ENCODE measurements at places on chromosomes 13 and 19. TPM values are rescaled to one million over a fixed set of nuclear protein-coding genes. Genes with fewer than 3 reads are reported as not detected.

GRCh38 chr13:101829484-101829883 is 377.0 kb downstream of the ITGBL1 start:
- DNase-seq, result no peak
- H3K4me1 ChIP-seq, result no peaks in the 10 kb centered on the region
- peaks cover 51% of the 10 kb centered on the region for H3K27me3 ChIP-seq
- H3K4me3 ChIP-seq, result no peak overlapping the region
- no peaks in the 10 kb centered on the region for H3K36me3 ChIP-seq

DNA sequence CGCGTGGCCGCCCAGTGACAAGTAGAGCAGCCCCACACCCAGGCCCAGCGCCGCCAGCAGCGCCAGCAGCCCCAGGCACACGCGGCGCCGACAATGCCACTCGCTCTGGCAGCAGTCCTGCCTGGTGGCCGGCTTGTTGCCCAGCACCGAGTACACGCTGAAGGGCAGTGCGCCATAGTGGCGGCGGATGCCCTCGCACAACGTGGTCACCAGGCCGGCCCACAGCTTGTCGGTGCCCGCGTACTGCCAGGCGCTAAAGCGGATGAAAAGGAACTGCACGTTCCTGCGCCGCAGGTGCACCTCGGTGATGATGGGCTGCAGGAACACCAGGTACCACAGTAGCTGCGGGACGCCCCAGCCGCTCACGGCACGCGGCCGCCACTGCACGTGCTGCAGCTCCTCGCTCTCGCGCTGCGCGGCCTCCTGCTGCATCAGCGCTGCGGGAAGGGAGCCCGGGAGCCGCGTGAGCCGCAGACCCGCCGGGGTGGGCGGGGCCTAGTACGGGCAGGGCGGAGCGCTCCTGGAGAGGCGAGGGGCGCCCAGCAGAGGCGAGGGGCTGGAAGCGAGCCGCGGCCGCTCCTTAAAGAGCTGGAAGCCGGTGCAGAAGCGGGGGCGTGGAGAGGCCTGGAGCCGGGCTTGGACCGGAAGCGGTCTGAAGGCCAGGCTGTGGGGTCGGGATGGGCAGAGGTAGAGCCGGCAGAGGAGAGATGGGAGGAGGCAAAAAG is 7.3 kb downstream of the NKPD1 start:
- no peak overlapping the region for H3K4me3 ChIP-seq
- no peaks in the 10 kb centered on the region for H3K36me3 ChIP-seq
- no peak for DNase-seq
- H3K27me3 ChIP-seq, result no peaks in the 10 kb centered on the region
- H3K27ac ChIP-seq, result no peak overlapping the region
- peaks cover 47% of the 10 kb centered on the region for H3K4me1 ChIP-seq

- no peak for DNase-seq
- no peaks in the 10 kb centered on the region for H3K36me3 ChIP-seq
- no peaks in the 10 kb centered on the region for H3K27me3 ChIP-seq
- H3K27ac ChIP-seq, result no peak overlapping the region
These were observed 320.1 kb upstream of the SLC10A2 start for GRCh38 chr13:103386341-103386740.

DNA sequence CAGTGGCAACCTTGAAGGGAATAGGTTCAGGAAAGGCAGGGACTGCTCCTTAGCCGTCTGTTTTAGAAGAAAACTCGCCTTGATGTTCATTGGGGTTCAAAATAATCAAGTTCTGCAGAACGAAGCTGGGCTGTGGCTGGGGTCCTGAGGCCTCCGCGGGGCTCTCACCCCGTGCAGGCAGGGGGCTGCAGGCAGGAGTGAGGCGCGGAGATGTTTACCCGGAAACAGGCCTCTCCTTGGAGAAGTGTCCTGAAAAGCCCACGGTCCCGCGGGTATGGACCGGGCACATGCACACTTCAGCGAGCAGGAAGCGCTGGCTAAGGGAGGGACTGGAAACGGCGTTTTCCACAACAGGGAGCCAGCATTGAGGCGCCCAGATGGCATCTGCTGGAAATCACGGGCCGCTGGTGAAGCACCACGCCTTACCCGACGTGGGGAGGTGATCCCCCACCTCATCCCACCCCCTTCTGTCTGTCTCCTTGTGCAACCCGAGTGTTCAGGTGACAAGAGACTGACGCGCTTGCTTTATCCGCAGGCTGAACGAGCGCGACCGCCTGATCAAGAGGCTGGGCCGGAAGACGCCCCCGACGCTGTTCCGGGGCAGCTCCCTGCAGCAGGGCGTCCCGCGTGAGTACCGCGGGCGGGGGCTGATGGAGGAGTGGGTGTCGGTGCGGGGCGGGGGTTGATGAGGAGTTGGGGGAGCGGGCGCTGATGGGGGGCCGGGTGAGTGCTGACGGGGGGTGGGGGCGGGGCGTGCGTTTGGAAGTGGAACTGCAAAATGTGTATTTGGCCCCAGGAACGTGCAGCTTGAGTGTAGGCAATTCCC is 39.6 kb downstream of the SHISA2 start:
- no peak overlapping the region for H3K27ac ChIP-seq
- H3K27me3 ChIP-seq, result peaks cover 68% of the 10 kb centered on the region
- no peak for DNase-seq
- H3K4me1 ChIP-seq, result no peaks in the 10 kb centered on the region
- H3K36me3 ChIP-seq, result no peaks in the 10 kb centered on the region

DNA sequence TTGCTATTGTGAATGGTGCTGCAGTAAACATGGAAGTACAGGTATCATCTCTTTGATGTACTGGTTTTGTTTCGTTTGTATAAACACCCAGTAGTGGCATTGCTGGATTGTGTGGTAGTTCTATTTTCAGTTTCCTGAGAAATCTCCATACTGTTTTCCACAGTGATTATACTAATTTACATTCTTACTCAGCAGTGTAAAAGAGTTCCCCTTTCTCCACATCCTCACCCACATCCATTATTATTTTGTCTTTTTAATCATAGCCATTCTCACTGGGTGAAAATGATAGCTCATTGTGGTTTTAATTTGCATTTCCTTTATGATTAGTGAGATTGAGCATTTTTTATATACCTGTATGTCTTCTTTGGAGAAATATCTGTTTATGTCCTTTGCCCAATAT is 62.3 kb upstream of the PARP4 start:
- no peak overlapping the region for H3K27ac ChIP-seq
- no peaks in the 10 kb centered on the region for H3K36me3 ChIP-seq
- no peak overlapping the region for H3K4me3 ChIP-seq
- no peaks in the 10 kb centered on the region for H3K27me3 ChIP-seq
- no peak for DNase-seq
- no peaks in the 10 kb centered on the region for H3K4me1 ChIP-seq

- no peak for DNase-seq
- H3K27ac ChIP-seq, result no peak overlapping the region
- no peaks in the 10 kb centered on the region for H3K36me3 ChIP-seq
- no peak overlapping the region for H3K4me3 ChIP-seq
- peaks cover 33% of the 10 kb centered on the region for H3K4me1 ChIP-seq
These were observed 193.4 kb downstream of the RGCC start for GRCh38 chr13:41650706-41651105.

DNA sequence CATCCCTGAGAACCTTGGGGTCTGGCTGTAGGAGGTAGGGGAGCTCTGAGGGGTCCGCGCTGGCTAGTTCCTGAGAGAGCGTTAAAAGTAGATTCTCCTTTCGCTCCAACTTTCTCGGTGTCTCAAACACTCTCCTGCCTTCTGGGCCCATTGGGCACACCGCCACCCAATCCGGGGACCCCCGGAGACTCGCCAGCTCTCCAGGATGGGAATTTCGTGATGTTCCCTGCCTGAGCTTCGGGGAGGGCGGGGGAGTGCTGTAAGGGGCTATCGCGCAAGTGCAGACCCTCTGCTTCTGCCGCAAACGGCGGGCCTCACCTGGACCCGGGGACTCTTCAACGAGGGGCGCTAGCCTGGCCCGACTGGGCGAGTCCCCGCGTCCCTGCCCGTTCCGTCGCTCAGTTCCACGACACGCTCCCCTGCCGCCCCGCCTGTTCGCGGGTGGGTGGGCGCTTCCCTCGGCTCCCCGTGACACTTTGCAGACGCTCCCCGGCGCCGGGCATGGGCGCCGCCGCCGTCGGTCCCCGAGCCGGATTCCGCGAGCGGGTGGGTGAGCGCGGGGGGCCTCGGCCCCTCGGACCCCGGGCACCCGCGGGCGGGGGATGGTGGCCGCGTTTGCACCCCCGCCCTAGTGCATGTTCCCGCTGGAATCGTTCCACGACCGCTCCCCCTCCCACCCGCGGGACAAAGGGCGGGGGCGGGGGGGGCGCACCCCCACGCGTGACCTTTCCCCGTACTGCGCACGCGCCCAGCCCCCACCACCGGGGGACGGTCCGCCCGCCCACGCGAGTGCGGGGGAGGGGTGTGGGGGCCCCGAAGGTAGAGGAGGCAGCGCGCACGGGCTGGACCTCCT is at the start of gene CCDC106:
Gene CCDC106, plus strand, starts transcription at position 481 of the 853 bp plus-strand sequence. CDS start 835 bp downstream, outside the sequence.
- H3K4me1 ChIP-seq, result peaks cover 11% of the 10 kb centered on the region
- H3K36me3 ChIP-seq, result peaks cover 6% of the 10 kb centered on the region
- no peak within 1 kb of the TSS for H3K4me3 ChIP-seq
- no peak for DNase-seq

DNA sequence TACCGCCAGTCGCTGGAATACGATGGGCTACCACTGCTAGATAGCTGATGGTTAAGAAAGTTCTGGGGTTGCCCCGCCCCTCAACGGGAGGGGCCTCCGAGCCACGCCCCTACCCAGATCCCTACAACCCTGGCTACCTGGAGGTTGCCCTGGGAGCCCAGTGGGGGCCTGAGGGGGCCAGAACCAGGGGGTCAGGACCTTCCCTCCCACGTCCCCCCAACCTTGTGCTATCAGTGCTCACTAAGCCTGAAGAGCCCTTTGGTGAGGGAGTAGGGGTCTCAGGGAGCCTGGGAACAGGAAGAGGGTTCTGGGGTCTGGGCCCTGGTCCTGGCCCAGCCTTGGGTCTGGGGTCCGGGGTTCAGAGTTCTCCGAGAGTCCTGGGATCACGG is 8.9 kb downstream of the OCEL1 start:
- H3K36me3 ChIP-seq, result peaks cover 26% of the 10 kb centered on the region
- peak; percentile 31 for DNase-seq
- H3K27ac ChIP-seq, result no peak overlapping the region

GRCh38 chr19:54646331-54646841 is 16.1 kb downstream of the LILRB1 start:
- H3K4me3 ChIP-seq, result no peak overlapping the region
- no peak for DNase-seq
- peaks cover 70% of the 10 kb centered on the region for H3K27me3 ChIP-seq
- no peak overlapping the region for H3K27ac ChIP-seq
- H3K36me3 ChIP-seq, result no peaks in the 10 kb centered on the region

DNA sequence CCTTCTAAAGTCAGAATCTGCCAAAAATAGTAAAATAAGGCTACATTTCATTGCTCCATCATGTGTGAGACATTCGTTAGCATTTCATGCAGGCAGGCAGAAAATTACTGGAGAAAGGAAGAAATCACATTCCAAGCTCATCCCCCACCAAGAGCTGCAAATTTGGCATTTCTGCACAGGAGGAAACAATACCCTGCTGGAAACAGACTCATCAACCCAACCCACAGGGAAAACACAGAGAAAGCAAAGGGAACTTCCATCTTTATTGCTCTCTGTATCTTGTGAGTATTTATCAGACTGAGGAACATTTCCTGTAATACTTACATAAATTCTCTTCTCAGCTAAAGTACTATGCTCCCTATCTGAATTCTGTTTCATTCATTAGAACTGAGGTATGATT is 95.7 kb downstream of the KCTD12 start:
- H3K4me3 ChIP-seq, result no peak overlapping the region
- no peaks in the 10 kb centered on the region for H3K27me3 ChIP-seq
- no peaks in the 10 kb centered on the region for H3K4me1 ChIP-seq
- no peak for DNase-seq

DNA sequence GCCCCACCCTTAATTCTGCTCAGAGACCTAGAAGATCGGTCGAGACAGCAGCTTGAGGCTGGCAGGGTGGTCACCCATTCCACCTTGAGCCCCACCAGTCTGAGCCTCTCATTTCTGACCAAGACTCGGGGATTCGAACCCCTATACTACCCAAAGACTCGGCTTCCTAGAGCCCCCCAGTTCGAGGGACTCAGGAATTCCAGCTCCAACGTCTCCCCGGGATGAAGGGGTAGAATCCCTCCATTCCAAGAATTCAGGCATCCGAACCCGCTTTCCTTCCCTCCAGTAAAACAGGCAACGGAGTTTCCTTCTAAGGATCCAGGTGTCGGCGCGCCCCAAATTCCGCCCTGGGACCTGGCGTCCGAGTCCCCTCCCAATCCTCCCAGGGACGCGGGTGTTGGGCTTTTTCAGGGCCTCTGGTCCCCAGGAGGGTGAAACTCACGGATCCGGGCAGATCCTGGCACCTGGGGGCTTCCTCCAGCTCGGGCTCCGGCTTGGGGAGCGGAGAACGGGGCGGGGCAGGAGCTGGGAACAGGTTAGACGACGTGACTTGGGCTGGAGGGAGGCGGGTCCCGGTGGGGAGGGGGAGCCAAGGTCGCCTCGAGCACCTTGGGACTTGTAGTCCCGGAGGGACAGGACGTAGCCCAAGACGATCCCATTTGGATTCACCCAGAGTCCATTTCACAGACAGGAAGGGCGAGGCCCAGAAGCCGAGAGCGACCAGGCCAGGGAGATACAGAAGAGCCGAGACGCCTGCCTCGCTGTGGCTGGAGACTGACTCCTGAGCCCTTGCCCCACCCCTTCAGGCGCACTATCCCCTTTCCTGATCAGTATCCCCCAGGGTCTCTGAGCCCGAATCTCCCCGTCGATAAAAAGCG is at the start of gene PPP1R13L:
Gene PPP1R13L, minus strand, starts transcription at position 513 of the 878 bp plus-strand sequence. CDS start 6,751 bp downstream, outside the sequence.
- peaks cover 3% of the 10 kb centered on the region for H3K36me3 ChIP-seq
- no peaks in the 10 kb centered on the region for H3K27me3 ChIP-seq
- H3K4me1 ChIP-seq, result peaks cover 24% of the 10 kb centered on the region
- peak within 1 kb of the TSS; percentile 91 for H3K27ac ChIP-seq
- peak within 1 kb of the TSS; percentile 95 for H3K4me3 ChIP-seq

DNA sequence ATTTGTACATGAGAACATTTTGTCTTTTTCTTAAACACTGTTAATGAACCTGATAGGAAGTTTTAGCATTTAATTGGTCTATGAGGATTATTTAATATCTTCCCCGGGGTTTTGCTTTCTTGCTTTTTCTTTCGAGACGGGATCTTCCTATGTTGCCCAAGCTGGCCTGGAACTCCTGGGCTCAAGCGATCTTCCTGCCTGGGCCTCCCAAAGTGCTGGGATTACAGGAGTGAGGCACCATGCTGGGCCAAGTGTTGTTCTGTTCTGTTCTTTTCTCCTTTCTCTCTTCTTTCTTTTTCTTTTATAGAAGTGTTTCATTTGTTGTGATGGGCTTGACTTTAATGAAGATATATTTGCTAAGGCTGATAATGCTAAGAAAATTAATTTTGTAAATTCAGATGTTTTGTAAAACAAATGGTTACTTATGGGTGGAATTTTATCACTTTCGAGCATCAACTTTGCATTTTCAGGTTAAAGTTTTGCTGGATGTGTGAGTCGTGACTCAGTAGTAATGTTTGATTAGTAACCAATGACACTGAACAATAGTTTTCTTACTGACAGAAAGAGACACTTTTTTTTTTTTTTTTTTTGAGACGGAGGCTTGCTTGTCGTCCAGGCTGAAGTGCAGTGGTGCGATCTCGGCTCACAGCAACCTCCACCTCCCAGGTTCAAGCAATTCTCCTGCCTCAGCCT is 2.2 kb downstream of the PAN3 start:
- peak overlapping the region; percentile 93 for H3K4me3 ChIP-seq
- peaks cover 3% of the 10 kb centered on the region for H3K36me3 ChIP-seq
- DNase-seq, result no peak
- H3K27ac ChIP-seq, result peak overlapping the region; percentile 78

KASH5 gene
- total RNA-seq, result 0.39 TPM

CYP2F1 gene
- not detected for total RNA-seq

EDNRB gene
- not detected for total RNA-seq
